Activated CD4-positive, alpha-beta T cell treated with anti-CD3 and anti-CD28 coated beads, Interleukin-2, Interleukin-6, amounts not matched to agents 100 ng/mL and 50 ng/mL, durations not matched to agents 16 hours and 8 hours (primary cell): ENCODE measurements at places on chromosomes 11 and 22.
A peak's percentile ranks its signal among the peaks of the same experiment; 100 is the strongest.

DNA sequence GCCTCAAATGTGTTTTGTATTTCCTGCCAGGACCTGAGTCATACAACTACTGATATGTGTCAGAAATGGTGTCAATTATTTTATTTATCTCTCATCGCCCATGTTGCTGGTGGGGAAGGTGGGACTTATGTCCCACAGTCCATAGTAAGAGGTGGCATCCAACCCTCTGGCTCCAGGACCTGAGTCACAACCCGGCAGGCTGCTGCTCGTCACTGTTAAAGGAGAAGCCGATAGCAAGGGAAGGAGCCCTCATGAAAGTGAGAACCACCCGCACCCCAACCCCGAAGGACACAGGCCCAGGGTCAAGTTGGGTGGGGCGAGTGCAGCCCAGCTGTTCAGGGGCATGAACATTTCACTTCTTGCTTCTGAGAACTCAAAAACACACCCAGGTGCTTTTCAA is 33.1 kb upstream of the TP53I11 start:
- peak; percentile 7 for DNase-seq

GRCh38 chr11:92979176-92979575 is 9.7 kb downstream of the MTNR1B start:
- no peak for DNase-seq

GRCh38 chr11:118641397-118642019 is 34.1 kb downstream of the PHLDB1 start:
- no peak for DNase-seq

DNA sequence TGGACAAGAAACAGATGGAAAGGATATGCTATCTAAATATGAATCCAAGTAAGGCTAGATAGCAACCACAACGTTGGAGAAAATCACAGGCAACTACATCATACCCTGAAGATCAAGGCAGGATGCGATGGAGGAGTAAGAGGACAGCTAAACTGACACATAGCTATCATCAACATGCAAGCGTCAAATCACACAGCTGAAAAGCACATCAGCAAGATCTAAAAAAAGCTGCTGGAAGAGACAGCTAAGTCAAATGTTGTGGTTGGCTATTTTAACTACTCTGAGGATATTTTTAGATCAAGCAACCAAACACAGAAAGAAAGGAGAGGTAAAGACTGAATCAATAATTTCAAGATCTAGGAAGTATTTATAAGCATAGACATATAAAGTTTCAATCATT is 466.9 kb downstream of the BRD1 start:
- no peak for DNase-seq

GRCh38 chr11:25766332-25767015 is 565.5 kb upstream of the ANO3 start:
- DNase-seq, result no peak
